IMR-90 (cell line): ENCODE measurements at places on chromosomes 7 and 10.

DNA sequence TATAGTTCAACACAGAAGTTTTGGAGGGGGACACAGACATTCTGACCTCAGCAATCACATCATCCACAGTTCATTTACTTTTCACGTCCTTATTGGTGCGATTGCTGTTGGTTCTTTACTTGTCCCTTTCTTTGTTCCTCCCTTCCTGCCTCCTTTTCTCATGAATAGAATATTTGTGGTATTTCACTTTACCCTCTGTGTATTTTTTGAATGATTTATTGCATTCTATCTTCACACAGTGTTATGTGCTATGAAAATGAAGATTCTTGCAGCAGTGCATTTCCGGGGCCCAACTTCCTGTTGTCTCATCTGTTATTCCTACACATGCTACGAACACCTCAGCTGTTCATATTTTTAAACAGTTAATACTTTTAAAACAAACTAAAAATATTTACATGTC lies 179.6 kb downstream of the ZMYND11 start:
- peaks cover 18% of the 10 kb centered on the region for H3K36me3 ChIP-seq
- no peak overlapping the region for H3K27ac ChIP-seq
- H3K27me3 ChIP-seq = no peaks in the 10 kb centered on the region
- peak; percentile 29 for DNase-seq
- no peak overlapping the region for H3K4me3 ChIP-seq
- peaks cover 16% of the 10 kb centered on the region for H3K4me1 ChIP-seq

- no peaks in the 10 kb centered on the region for H3K36me3 ChIP-seq
- peaks cover 6% of the 10 kb centered on the region; the same call in 1 of the 2 replicates for H3K4me1 ChIP-seq
- H3K27me3 ChIP-seq = peaks cover 19% of the 10 kb centered on the region
- peak overlapping the region; percentile 16; the same call in 1 of the 2 replicates for H3K27ac ChIP-seq
- H3K4me3 ChIP-seq = peak overlapping the region; percentile 39
- DNase-seq = peak; percentile 54
Observed at GRCh38 chr10:13349463-13350274, 1.6 kb upstream of the SEPHS1 start.

DNA sequence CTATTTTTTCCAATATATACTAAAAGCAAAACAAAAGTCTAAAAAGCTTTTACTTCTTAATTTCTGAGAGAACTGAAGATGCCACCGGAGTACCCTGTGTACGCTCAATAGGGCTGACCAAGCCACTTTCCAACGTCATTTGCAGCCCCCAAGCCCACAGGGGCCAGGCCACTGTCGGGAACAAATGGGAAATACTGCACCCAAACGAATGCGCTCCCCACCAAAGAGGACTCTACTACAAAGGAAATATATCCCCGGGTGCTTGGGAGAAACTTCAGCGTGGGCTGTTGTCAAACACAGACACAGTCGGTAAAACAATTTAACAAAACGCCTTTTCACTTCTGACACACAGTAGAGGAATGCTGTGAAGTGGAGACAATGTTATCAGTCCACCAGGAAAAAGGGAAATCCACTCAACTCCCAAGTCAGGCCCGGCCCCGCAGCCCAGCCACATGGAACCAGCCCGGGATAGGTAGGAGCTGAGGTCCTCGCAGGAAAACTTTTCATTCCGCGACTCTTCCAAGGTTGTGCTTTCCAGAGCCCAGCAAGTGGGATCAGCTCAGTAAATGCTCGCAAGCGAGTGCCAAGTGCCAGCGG lies 1.4 kb downstream of the PARD3 start:
- peak; percentile 62 for DNase-seq
- no peaks in the 10 kb centered on the region for H3K27me3 ChIP-seq
- H3K4me1 ChIP-seq = peaks cover 11% of the 10 kb centered on the region
- peak overlapping the region; percentile 98 for H3K4me3 ChIP-seq
- no peaks in the 10 kb centered on the region for H3K36me3 ChIP-seq

DNA sequence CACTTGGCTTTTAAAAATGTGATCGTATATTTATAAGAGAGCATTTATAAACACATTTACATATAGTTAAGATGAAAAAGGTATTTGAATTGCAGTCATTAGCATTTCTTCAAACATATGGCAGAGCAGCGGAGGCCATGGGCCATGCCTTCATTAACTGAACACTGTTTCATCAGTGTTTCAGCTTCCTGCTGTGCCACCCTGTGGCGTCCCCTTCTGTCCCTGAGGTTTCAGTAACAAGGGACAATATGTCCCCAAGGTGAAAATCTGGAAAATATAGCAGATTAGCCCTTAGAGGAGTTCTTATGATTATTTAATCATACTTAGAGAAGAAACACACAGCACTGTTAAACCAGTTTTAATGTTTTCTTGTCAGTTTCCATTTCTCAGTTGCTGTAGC lies 577.8 kb downstream of the ETV1 start:
- H3K4me1 ChIP-seq = no peaks in the 10 kb centered on the region
- DNase-seq = no peak
- no peak overlapping the region for H3K27ac ChIP-seq

DNA sequence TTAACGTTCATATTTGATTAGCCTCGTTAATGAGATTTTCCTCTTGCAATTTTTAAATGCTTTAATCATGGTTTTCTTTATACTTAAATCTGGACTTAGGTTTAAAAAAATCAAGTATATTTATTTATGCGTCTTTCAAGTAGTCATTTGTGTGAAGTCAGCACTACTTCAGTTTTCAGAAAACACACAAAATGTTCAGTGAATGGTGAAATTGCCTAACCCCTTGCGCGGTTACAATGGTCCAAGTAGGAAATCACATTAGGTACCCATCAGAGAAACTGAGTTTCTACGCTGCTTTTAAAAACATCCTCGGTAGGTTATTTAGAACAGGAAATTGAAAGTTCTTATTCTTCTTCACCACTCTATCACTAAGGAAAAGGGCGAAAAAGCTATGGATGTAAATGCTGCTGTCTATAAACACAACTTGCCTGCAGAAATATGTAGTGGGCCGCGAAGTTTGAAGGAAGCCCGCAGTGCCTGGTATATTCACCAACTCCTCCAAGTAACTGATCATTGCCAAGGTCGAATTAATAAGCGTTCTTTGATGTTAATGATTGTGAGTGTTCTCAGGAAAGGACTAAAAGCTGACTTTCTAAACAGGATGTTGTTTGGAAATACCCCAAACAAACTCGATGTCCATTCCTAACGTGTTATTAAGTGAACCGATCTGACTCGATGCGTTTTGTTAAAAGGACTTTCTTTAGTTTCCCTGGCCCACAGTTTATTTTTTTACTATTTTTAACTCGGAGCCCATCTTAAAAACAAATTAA lies 1.0 kb downstream of the SYPL1 start:
- no peak for DNase-seq
- H3K27ac ChIP-seq = peak overlapping the region; percentile 98
- no peaks in the 10 kb centered on the region for H3K36me3 ChIP-seq
- H3K27me3 ChIP-seq = no peaks in the 10 kb centered on the region

DNA sequence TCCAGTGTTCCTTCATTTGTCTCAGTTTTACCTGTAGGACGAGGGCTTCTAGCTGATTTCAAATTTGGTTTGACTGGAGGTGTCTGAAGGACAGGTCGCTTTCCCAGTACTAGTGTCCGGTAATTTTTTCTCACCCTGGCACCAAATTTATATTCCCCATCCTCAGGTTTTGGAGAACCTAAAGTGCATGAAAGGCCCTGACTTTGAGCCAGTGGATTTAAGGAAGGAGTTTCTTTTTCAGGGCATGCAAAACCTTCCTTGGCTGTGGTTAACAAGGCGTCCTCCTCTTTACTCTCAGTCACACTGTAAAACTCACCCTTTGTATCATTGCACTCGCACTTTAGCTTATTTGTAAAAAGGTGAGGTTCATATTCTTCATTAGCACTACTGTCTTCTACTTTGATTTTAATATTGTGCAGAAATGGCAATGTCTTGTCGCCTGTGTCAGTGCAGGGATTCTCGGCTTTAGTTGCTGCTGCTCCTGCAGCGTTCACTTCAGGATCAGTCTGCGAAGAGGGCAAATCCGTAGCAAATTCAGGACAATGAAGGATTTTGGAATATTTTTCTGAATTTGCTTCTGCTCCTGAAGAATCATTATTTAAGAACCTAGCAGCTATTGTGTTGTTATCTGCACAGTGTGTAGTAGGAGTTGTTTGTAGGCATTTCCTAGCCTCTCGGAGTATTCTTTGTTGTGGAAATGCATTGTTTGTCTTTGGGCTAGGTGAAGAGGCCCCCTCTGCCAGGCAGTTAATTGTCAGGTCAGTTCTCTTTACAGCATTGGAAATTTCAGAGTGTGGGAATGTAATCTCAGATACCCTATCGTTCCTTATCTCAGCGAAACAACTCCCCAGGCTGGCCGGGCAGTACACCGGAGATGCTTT lies 9.9 kb downstream of the SKIDA1 start:
- H3K4me3 ChIP-seq = peak overlapping the region; percentile 95
- no peak for DNase-seq
- H3K27me3 ChIP-seq = no peaks in the 10 kb centered on the region
- H3K4me1 ChIP-seq = peaks cover 3% of the 10 kb centered on the region
- H3K27ac ChIP-seq = peak overlapping the region; percentile 71; the same call in 1 of the 2 replicates
- no peaks in the 10 kb centered on the region for H3K36me3 ChIP-seq

- H3K27ac ChIP-seq = no peak overlapping the region
- H3K36me3 ChIP-seq = peaks cover 7% of the 10 kb centered on the region
- H3K27me3 ChIP-seq = no peaks in the 10 kb centered on the region
- DNase-seq = peak; percentile 15
- H3K4me3 ChIP-seq = no peak overlapping the region
Observed at GRCh38 chr10:45461034-45461433, 87.0 kb downstream of the ALOX5 start.

DNA sequence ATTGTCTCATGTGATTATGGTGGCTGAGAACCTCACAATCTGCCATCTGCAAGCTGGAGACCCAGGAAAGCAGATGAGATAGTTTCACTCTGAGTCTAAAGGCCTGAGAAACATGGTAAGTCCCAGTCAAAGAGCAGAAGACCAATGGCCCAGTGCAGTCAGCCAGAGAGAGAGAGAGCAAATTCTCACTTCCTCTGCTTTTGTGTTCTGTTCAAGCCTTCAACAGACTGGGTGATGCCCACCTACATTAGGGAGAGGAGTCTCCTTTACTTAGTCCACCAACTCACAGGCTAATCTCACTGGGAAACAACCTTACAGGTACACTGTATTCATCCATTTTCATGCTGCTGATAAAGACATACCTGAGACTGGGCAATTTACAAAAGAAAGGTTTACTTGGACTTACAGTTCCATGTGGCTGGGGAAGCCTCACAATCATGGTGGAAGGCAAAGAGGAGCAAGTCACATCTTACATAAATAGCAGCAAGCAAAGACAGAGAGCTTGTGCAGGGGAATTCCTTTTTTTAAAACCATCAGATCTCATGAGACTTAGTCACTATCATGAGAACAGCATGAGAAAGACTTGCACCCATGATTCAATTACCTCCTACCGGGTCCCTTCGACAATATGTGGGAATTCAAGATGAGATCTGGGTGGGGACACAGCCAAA lies 4.7 kb upstream of the FRMPD2 start:
- H3K36me3 ChIP-seq = no peaks in the 10 kb centered on the region
- no peak overlapping the region for H3K4me3 ChIP-seq
- peaks cover 8% of the 10 kb centered on the region for H3K27me3 ChIP-seq
- no peaks in the 10 kb centered on the region for H3K4me1 ChIP-seq

DNA sequence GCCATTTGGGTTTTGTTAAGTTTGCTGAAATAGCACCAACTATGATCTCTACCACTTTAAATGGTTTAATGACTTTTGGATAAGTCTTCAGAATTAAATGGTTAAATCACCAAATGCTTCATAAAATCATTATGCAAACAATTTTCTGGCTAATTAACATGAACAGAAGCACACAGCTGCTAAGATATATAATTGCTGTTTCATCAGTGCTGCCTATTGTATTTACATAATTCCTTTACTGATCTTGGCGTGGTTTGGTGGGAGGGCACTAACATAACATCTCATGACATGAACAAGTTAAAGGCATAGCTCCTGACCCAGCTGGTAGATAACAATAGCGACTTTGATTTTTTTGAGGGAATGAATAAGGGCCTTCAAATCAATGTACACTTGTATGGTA lies 94.1 kb downstream of the FZD1 start:
- no peak for DNase-seq
- H3K4me1 ChIP-seq = no peaks in the 10 kb centered on the region
- H3K4me3 ChIP-seq = no peak overlapping the region
- no peaks in the 10 kb centered on the region for H3K36me3 ChIP-seq

GRCh38 chr10:105138358-105138757 lies 497.3 kb downstream of the SORCS3 start:
- H3K27ac ChIP-seq = no peak overlapping the region
- DNase-seq = no peak
- no peaks in the 10 kb centered on the region for H3K4me1 ChIP-seq
- no peaks in the 10 kb centered on the region for H3K36me3 ChIP-seq

DNA sequence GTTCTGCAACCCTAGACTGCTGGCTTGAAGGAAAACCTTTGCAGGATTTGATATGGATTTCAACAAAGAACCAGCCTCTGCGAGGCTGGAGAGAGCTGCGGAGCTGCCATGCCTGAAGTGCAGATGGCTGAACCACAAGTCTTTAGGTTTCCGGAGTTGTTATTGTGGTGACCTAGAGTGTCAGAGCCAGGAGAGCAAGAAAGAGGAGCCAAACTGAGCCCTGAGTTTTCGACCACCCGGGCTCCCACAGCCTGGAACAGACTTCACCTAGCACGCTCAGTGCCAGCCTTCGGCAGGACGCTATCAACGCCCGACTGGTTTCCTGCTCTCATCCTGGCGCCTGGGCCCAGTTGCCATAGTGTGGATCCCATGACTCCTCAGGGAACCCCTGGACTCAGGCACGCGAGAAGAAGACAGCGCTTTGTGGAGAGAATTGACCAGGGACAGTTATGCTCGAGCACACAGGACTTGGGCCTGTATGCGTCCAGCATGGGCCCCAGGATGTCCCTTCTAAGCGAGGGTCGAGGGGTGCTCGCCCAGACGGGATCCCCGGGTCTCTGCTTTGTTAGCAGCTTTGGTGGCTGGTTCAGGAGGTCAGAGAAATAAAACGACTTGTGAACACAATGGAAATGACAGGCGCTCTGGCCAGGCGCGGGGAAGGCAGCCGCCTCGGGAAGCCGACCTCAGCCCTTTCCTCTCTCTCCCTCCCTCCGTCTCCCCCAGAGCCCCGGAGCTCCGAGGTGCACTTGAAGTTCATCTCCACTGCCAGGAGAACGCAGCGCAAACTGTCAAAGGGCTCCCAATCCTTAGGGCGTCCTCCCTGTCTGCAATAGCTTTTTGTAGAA lies 1.8 kb upstream of the GAD2 start:
- H3K27ac ChIP-seq = no peak overlapping the region
- H3K4me3 ChIP-seq = no peak overlapping the region
- DNase-seq = no peak
- no peaks in the 10 kb centered on the region for H3K4me1 ChIP-seq
- no peaks in the 10 kb centered on the region; the same call in 1 of the 2 replicates for H3K27me3 ChIP-seq

GRCh38 chr7:91431601-91432000 lies 167.4 kb downstream of the FZD1 start:
- no peaks in the 10 kb centered on the region for H3K36me3 ChIP-seq
- no peak overlapping the region for H3K4me3 ChIP-seq
- DNase-seq = no peak
- H3K4me1 ChIP-seq = no peaks in the 10 kb centered on the region
- no peaks in the 10 kb centered on the region for H3K27me3 ChIP-seq
- H3K27ac ChIP-seq = no peak overlapping the region

- peak overlapping the region; percentile 59 for H3K4me3 ChIP-seq
- H3K27me3 ChIP-seq = no peaks in the 10 kb centered on the region
- H3K36me3 ChIP-seq = peaks cover 2% of the 10 kb centered on the region; the same call in 1 of the 2 replicates
- peak overlapping the region; percentile 99 for H3K27ac ChIP-seq
- H3K4me1 ChIP-seq = peaks cover 6% of the 10 kb centered on the region; the same call in 1 of the 2 replicates
- peak; percentile 89 for DNase-seq
Observed at GRCh38 chr7:5425507-5426225, 2.0 kb upstream of the TNRC18 start.
